ENCODE measurements at places on chromosomes 2 and 18.

DNA sequence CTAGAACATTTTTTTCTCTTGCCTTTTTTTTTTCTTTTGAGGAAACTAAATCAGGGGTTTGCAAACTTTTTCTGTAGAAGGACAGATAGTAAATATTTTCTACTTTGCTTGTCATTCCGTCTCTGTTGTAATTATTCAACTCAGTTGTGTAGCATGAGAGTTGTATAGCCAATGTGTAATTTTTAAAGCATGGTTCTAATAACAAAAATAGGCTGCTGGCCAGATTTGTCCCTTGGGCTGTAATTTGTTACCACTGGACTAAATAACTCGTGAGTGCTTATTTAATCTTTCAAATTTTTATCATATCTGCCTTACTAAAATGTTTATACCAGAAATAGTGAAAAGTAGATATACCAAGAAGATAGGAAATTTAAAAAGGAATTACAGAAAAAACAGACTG is 43.0 kb downstream of the CCDC148 start:
- DNase-seq = no peak

GRCh38 chr2:67389788-67390187 is 7.3 kb upstream of the ETAA1 start:
- DNase-seq = no peak

- no peak for DNase-seq
These were observed 153.0 kb upstream of the ID2 start for GRCh38 chr2:8528863-8529262.

GRCh38 chr2:35343135-35343534 is 1012.4 kb upstream of the CRIM1 start:
- DNase-seq = no peak

GRCh38 chr2:190637281-190637734 is 11.6 kb upstream of the NAB1 start:
- DNase-seq = no peak

DNA sequence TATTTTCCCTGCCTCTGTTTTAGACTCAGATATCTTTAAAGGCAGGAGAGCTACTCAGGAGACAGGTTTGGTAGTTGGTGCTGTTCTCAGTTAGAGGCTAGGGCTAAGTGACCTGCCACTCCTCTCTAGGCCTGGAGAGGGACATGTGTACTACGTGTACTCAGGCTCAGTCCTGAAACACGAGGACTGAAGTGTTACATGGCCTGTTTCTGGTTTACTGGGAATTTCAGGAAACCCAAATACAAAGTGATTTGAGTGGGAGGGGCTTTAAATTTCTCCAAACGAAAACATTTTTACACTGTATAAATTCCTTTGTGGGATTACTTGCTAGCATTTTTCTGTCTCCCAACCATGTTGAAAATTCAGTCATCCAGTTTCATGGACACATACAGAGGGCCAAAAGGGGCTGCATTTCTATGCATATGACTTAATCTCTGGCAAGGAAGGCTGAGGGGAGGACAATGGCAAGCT is 343.3 kb downstream of the CYP26B1 start:
- no peak for DNase-seq

GRCh38 chr18:22136395-22136794 is 33.0 kb upstream of the GATA6 start:
- DNase-seq = no peak

GRCh38 chr18:74185860-74186259 is 37.5 kb downstream of the TIMM21 start:
- DNase-seq = no peak

GRCh38 chr18:61855449-61856378 is 37.1 kb downstream of the RNF152 start:
- no peak for DNase-seq

DNA sequence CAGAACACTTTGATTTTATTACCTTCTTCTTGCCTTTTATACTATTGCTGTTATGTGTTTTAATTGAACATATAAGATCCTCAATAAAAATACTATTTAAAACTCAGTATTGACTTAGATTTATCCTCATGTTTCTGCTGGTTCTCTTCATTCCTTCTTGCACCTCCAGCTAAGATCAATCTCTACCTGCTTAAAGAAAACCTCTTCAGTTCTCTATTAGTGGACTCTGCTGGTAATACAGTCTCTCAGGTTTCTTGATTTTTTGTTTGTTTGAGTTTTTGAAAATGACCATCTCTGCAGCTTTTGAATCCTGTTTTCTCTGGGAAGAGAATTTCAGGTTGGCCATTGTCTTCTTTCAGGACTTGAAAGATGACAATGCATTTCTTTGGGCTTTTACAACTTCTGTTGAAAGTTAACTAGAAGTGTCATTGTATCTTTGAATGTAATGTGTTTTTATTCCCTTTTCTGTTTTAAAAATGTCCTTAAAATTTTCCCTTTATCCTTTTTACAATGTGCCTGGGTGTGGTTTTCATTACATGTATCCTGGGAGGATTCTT is 29.8 kb upstream of the TMEM131 start:
- DNase-seq = no peak

DNA sequence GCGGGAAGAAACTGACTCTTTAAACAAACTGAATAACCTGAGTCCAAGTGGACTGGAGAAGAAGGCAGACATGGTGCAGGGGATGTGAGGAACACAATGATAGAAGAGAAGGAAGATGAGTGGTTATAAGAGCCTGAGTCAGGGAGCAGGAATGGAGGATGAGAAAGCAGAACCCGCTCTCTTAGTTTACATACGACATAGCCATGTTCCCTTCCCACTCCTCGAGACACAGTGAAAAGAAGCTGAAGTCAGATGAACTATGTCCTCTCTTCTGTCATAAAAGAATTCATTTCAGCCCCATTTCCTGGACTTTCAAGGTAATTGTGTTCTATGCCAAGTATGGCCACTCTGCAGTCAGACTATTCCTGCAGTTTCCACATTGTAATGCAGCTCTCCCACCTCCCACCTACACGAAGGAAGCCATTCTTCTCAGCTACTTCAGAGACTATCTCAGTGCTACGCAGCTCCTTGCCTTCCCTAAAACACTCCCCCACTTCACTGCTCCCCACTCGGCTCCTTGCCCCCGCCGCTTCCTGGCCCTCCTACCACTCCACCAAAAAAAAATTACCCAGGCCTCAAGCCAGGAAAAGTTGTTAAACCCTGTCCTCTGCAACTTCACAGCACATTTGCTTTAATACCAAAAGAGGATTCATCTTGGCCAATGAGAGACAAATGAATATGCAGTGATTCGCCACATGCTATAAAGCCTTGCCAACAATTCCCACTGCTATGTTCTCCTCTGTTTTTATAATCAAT is 323.4 kb upstream of the EPHA4 start:
- DNase-seq = no peak

GRCh38 chr2:85503851-85504777 is 34.9 kb upstream of the MAT2A start:
- DNase-seq = no peak

GRCh38 chr2:51153236-51153635 is 121.3 kb upstream of the NRXN1 start:
- no peak for DNase-seq

DNA sequence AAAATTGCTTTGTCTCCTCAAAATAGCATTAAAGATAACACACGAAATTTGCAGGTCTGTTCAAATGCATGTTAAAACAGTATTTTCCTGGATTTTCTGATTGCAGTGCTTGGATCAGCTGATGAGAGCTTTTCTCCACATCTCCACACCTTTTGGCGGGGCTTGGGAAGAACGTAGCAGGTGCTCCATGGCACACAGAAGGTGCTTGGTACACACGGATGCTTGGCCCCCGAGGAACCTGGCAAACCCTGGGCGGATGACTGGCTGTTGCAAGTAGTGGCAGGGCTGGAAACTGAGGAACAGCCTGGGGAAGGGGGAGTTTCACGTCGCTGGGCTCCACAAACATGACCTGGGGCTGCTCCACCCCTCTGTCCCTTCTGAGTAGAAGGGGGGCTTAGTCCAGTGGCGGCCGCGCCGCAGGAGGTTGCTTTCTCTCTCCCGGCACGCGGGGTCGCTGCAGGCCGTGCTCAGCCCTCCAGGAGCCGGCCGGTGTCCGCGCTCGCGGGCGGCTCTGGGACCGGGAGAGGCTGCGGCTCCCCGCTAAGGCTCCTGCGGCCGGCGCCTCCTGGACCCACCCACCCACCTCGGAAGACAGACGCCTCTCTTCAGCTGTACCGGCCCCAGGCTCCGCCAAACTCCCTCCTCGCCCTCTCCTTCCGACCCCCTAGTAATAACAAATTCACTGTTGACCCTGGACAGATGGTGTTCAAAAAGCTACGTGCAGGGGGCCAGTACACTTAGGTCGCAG is 69.3 kb downstream of the MARCO start:
- no peak for DNase-seq

DNA sequence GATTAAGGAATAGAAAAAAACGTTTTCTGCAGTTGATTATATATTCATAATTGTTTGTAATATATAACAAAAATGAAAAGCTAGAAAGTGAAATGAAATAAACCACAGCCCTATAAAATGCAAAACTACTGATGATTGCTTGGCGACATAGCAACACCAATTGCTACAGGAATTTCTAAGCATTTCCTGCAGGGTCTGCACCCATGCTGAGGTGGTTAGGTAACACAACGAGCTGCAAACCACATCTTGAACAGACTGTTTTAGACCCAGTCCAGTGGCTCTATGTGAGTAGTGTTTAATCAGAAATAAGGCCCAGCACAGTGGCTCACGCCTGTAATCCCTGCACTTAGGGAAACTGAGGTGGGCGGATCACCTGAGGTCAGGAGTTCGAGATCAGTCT is 17.2 kb upstream of the UGT1A9 start:
- DNase-seq = no peak

DNA sequence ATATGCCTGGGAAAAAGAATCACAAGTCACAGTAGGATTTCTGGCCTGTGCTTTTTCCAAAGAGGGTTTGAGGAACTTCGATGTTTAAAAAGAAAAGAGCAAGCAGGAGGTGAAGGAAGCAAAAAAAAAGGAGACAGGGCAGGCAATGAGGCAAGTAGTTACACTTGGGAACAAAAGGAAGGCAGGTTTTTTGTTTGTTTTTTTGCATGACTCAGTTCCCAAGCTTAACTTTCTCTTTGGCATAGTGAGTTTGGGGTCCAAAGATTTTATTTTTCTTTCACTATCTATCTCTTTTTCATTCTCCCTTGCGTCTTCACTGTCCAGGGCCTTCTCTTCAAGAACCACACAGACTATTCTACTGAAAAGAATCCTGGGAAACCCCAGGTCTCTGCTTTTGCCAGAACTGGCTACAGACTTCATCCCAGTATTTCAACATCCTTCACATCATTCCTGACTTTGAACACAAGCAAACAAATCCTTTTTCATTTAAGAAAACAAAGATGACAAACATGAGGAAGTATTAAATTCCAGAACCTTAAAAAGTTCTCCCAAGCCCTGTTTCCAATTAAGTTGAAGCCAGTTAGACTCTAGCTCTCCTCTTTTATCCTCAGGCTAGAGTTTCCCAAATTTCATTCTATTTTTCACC is 210.7 kb upstream of the RND3 start:
- no peak for DNase-seq

DNA sequence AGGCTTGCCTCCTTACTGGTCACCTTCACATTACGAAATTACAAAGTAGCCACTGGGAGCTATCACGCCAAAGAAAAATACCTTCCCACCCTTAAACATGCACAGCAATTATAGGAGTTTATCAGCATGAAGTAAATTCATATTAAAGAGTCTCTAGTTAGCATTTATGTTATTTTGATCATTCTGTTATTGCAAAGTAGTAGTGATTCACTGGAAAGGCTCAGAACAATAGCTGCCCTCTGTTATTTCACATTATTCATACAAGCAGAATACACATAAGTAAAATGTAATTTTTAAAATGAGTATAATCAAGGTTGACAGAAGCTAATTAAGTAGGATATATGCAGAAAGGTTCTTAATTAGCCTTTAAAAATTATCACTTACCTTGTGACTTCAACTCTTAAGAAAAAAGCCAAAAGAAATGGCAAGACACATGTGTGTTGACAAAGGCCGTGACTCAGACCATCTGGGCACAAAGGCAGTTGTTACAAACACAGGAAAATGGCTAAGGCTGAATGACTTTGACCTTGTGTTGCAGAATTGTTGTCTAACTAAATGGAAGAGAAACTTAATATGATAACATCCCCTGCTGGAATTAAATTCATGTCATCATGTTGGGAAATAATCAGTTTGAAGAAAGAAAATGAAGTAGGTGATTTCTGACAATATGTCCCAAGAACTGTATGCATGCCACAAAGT is 108.3 kb downstream of the ARL6IP6 start:
- DNase-seq = no peak
